ENCODE measurements at places on chromosomes 3 and 15.

DNA sequence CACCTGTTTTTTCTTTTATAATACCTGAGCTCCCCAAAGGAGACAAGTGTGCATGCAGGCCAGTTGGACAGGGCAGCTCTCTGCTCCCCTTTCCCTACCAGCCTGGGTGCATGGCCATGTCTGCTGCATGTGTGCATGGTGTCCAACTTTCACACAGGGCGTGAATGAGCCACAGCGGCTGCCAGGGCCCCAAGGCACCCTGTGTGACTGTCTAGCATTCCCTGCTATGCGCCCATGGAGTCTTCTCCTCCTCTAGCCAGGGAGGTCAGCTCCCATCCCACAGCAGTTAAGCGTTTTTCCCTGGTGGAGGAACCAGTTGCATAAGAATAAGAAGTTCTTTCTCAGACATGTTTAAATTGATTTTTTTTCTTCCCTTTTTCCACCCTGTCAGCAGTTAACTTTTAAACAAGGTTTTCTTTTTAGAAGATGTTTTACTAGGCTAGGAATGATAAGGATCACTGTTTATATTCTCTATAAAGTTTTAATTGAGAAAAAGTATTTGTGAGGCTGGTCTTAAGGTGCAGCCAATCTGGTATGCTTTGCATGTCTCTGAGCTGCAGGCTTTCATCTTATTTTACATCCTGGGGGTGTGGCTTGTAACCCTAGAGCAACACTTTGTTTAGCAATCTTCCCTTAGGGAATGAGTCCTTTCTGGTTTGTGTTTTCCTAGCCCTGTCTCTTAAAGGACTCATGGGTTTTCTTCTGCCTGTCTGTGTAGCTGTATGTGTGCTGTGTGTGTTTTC lies 20.5 kb upstream of the OR5H1 start:
- DNase-seq: no peak

DNA sequence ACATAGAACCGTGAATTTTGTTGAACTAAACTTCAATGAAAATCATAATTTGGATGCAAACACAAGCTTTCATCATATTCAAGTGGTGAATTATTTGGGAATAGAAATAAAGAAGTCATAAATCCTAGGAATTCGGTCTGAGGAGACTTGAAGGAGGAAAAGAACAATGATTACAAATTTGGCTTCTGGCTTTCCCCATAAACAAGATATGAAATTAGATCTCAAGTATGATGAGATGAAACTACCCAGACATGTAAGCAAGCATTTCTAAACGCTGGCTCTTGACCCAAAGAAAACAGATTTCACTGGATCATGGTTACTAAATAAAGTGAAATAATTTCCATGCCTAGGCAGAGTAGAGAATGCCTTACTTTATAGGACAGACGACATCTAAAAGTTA lies 146.9 kb upstream of the LRTM1 start:
- DNase-seq: no peak

- no peak for DNase-seq
Observed at GRCh38 chr3:185280572-185281365, 26.9 kb upstream of the EHHADH start.

DNA sequence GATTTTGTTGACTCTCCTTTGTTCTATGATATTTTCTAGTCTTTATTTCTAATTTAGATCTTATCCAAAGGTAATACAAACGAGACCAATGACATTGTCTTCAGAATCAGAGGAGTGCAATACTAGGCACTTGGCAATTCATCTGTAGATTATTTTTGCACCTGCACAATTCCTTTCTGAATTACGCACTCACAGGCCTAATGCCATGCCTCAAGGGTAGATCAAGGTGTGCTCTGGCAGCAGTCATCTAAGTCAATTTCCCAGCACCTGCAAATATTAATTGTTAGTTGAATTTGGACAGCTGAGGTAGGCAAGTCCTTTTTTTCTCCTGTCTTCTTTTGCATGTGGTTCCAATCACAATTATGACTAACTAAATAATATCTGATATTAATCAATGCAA lies 653.2 kb downstream of the ROBO2 start:
- no peak for DNase-seq

DNA sequence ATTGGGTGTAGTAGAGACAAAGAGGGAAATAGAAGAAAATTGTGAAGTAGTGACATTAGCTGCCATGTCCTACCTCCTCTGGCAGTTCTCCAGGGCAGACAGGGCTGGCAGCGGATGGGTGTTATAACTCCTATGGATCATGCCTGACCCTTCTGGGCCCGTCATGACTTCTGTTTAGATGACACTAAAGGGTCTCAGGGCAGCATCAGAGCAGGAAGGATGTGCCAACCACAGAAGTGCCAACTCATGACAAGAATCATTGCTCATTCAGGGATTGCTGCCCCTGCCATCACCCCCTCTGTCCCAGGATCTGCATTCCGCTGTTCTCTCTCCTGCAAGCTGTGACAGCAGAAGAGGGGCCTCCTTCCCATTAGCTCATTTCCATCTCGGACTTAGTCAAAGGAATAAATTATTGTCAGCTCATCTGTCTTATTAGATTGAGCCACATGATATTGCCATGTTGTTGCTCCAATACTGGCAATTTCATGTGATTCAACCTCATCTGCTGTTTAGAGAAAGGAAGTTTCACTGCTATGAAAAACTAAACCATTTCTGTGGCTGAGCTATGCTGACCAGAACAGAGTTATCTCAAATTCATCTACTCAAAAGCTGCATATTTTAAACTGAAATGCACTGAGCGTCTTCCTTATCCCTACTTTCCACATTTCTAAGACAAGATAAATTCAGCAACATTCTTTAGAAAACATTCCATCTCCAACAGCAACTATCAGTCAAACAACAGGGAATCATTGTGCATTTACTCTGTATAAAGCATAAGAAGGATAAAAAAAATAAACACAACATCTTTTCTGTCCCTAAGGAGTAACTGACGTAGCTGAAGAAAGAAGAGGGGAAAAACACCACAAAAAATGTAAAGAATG lies 271.6 kb downstream of the FHIT start:
- peak; percentile 2 for DNase-seq

DNA sequence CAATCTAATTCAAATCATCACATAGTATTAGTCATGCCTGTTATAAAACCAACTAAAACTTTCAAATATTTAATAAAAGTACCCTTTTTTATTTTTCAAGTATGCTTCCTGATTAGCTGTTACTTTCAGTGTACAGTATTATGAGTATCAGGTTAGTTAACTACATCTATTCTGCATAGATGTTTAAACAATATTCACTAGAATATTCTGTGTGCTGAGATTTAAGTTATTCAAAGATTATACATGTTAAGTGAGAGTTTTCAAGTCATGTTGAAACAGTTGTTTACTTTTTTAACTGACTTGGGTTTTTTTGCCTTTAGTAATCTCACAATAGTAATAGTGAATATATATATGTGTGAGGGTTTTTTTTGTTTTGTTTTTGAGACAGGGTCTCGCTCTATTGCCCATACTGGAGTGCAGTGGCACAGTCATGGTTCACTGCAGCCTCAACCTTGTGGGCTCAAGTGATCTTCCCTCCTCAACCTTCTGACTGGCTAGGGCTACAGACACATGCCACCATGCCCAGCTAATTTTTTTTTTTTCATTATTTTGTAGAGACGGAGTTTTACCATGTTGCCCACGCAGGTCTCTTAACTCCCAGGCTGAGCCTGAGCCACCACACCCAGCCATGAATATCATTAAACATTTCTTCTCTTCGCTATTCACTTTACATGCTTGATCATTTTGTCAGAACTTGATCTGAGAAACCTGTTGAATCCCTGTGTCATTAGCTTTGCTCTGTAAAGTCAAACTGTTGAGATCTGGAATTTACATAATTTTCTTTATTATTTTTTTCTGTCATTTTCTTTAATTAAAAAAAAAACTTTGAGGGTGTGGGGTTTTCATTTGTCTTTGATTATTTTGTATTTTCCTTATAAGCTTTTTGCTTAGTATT lies 286.2 kb upstream of the UBE2E1 start:
- DNase-seq: no peak

DNA sequence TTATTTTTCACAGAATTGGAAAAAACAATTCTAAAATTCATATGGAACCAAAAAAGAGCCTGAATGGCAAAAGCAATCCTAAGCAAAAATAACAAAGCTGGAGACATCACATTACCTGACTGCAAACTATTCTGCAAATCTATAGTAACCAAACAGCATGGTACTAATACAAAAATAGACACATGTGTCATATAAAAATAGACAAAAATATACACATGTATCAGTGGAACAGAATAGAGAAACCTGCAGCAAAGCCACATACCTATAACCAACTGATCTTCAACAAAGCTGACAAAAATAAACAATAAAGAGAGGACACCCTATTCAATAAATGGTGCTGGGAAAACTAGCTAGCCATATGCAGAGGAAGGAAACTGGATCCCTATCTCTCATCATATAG lies 259.6 kb downstream of the IGSF11 start:
- no peak for DNase-seq

GRCh38 chr3:40827942-40828688 lies 303.4 kb downstream of the ZNF621 start:
- DNase-seq: no peak

GRCh38 chr3:168249550-168250414 lies 154.1 kb upstream of the GOLIM4 start:
- DNase-seq: peak; percentile 7

- DNase-seq: no peak
Observed at GRCh38 chr3:146544929-146545528, 622 bp upstream of the PLSCR1 start.

- DNase-seq: no peak
Observed at GRCh38 chr3:52055537-52056351, 627 bp downstream of the DUSP7 start.

DNA sequence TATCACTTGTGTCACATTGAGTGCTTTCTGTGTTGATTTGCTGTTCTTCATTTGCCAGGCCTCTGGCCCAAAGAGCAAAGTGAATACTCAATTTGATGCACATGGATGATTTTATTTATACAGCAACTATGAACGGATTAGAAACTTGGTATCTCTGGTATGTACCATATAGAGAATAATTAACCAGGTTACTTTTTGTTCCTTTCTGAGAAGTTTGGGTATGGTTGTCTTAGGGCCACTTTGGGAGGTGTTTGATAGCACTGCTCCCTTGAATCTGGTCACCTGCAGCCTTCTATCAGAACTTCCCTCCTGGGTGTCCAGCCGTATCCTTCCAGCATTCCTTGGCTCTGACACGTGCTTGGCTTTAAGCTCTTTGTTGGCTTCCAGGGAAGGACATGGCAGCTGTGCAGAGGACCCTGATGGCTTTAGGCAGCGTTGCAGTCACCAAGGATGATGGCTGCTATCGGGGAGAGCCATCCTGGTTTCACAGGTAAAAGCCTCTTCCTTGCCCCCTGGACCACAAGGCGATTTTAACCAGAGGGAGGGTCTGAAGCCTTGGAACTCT lies 12.7 kb downstream of the TAGLN3 start:
- DNase-seq: no peak

DNA sequence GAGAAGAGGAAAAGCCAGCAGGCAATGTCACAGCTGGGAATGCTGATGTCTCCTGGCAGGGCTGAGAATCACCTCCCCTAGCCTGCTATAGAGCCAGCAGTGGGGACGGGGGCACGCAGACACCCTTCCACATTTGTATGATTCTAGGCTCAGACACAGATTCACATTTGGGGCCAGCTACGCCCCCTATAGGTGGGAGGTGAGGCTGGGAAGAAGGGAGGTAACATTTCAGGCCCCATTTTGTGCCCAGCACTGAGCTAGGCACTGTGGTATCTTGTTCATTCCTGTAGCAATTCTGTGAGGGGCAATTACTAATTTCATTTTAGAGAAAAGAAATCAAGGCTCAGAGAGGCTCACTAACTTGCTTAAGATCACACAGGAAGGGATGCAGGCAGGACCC lies 15.9 kb upstream of the ACAD9 start:
- DNase-seq: no peak

- DNase-seq: no peak
Observed at GRCh38 chr3:151227807-151228665, 25.0 kb upstream of the GPR171 start.

GRCh38 chr3:149235599-149236424 lies 14.2 kb upstream of the CP start:
- DNase-seq: no peak

DNA sequence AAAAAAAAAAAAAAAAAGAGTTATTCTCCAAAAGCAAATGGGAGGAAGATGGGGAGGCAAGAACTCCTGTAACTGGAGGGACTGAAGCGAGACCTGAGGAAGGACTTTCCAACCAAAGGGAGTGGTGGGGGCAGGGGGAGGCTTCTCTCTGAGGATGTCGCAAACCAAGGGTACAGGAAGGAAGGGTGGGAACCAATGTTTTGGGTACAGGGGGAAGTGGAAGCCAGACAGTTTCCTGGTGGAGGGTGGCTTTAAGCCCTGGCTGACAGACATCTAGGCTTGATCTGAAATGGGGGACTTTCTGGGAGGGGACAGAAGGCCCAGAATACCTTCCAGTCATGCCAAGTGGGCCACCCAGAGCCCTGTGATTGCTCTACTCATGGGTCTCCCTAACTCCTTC lies 27.0 kb downstream of the VIPR1 start:
- no peak for DNase-seq

DNA sequence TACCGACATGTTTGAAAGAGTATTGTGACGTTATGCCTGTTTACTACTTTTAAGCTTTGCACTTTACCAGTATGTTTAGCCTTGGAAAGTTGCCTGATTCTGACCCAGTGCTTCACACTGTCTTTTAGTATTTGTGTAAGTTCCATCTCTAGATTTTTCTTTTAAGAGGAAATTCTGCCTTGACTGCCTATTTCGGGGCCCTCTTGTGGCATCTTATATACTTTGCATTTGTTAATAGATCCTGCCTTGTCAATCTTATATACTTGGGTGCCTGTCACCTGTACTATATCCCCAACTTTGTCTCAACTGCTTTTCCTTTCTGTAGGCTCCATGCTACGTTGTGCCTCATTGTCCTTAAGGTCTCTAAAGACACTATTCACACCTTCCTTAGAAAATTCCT lies 244.6 kb downstream of the STXBP5L start:
- DNase-seq: no peak

DNA sequence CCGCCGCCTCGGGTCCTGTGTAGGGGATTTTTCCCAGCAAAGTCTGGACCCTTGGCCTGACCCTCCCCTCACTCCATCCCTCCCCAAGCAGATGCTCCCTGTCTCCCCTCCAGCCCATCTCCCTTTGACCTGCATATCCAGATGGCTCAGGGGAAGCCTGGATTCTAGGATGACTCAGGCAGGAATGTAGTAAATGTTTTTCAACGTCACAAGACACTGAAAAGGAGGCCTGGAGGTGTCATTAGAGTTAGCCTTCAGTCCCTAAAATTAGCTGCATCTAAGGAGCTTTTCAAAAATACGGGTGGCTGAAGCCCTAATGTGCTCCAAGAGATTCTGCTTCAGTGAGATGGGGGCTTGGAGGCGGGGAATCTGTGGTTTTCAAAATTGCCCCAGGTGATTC lies 7.2 kb downstream of the ACAN start:
- no peak for DNase-seq

GRCh38 chr3:174859756-174860155 lies 622 bp downstream of the NAALADL2 start:
- no peak for DNase-seq

GRCh38 chr3:15500107-15500724 lies 21.3 kb downstream of the COLQ start:
- DNase-seq: no peak

DNA sequence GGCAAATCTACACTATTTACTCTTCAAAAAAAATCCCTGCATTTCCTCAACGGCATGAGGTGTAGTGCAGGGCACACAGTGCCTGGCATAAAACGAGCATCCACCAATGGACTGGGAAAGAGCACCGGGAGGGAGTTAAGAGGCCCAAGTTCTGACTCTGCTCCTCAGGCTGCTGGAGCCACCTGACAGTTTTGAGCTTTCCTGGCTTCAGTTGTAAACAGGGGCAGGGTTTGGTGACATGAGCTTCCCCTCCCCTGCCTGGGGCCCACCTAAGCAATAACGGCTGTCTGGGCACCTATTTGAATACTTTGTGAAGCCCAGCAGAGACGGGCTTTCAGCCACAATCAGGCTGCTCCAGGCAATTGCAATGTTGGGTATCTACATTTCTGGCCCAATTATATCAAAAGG lies 16.4 kb downstream of the CA12 start:
- DNase-seq: no peak
